ENCODE measurements at places on chromosomes 4 and X.

DNA sequence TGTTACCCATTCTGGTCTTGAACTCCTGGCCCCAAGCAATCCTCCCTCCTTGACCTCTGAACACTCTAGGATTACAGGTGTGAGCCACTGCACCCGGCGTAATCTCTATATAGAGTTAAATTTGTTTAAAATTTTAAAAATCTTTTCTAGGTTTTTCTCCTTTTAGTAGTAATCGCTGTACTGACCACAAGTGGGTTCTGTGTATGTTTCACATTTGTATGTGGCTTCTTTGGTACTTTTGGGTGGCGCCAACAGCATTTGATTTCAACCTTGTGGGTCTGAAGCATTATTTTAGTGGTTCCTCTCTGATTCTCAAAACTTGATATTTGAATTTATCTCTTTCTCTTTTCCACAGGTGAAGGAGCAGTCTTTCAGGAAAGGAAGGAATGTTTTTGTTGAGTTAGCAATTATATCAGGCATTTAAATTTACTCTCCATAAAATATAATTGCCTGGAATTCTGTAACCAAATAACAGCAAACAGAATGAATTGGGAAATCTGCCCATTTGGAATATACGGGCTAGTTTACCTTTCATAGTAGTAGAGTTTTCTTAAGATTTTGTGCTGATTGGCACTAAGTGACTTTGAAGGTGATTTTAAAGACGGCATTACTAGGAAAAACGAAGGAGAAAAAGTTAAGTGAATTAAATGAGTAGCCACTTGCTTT is 29.5 kb downstream of the ARHGAP10 start:
- no peak for DNase-seq

DNA sequence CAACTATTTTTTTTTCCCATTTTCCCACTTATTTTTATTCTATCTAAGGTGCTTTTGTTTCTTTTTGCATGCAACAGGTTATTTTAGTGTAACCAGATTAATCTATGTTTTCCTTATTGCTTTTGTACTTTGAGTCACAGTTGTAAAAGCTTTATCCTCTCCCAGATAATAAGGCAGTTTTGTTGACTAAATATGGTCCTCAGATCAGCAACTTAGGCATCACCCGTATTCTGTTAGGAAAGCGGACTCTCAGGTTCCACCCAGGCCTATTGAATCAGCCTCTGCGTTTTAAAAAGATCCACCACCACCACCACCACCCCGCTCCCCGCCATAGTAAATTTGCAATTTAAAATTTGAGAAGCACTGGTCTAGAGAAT is 58.6 kb upstream of the USP9X start:
- no peak for DNase-seq

DNA sequence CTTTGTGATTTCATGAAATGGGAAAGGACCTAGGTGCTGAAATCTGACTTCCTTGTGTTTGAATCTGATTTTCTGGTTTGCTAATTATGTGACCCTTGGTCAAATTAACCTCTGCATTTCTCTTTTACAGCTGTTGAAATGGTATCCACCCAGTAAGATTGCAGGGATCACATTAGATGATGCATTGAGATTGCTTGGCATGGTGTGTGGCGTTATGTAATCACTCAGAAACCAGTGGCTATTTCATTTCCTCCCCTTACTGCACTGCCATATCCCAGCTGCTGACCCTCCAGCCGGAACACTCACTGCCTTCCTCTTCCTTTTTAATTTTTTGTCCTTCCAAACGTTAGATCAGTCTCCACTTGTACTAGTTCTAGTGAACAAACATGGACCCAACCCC is 79.0 kb downstream of the KLHL8 start:
- DNase-seq: no peak

DNA sequence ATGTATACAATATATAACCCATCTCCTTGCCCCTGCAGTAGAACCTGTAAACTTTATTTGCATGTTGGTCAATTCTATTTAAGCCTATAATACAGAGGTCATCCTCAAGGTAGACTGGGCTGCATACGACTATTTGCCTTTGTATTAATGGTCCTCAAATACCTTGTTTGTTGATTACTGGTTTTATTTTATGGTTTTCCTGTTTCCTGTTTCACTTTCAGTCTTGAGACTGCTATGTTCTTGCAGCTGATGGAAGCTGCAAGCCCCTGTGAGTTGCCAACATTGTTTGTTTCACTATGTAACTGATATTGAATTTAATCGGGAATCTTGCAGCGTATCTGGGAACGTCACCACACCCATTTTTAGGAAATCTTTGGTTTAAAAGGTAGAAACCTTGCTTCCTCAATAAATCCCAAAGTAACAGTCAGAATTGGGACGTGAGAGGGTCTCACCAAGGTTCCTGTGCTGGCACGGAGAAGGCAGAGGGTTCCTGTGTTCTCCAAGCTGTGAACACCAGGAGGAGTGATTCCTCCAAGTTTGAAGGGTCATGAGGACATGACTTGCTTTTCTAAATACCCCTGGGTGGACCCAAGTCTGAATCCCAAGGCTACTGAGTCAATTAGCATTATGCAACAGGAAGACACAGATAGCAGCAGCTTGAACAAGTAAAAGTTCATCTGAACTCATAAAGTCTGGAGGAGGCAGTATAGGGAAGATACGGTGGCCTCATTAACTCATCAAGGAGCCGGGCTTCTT is 110.6 kb upstream of the PNPLA4 start:
- no peak for DNase-seq

GRCh38 chr4:157421365-157421764 is 200.8 kb downstream of the GRIA2 start:
- no peak for DNase-seq

- DNase-seq: peak; percentile 59
Observed at GRCh38 chr4:54090804-54091623, 8.9 kb upstream of the GSX2 start.

GRCh38 chrX:9456250-9457074 is 8.4 kb upstream of the TBL1X start:
- no peak for DNase-seq

DNA sequence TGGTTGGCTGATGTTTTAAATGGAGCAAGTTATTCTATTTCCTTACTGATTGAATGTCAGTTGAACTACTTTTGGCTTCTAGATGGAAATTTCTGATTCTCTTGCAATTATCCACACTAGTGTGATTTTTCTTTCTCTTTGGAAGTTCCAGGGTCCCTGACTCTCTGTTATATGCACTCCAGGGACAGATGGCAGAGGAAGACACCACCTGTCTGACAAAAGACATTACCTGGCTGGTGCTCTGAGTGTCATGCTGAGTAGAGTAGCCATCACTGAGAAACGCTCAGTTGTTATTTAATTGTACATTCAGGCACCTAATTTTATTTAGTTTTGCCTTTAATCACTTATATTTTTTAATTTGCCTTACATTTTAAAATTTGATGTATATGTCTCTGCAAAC is 105.4 kb upstream of the TLL1 start:
- no peak for DNase-seq

GRCh38 chrX:131840799-131841495 is 182.2 kb upstream of the STK26 start:
- DNase-seq: no peak

GRCh38 chr4:2077537-2078460 is 18.7 kb downstream of the NAT8L start:
- no peak for DNase-seq

GRCh38 chr4:54754394-54754793 is 96.6 kb downstream of the KIT start:
- no peak for DNase-seq

DNA sequence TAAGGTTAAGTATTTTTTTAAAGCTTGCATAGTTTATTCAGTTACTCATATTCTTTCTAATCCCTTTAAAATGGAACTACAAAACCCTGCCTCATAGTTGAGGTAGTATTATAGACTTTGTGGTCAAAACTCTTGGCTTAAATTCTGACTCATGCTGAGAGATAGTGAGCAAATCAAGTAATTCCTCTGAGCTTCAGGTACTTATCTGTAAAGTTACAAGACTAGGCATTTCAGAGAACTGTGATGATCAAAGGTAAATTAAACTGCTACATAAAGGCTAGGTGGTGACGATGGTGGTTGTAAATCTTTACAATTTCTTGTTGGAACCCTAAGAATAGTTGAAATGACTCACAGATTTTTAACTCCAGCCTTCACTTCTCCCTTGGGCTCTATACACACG is 3.2 kb upstream of the CLOCK start:
- DNase-seq: no peak

- DNase-seq: no peak
Observed at GRCh38 chr4:127917151-127917550, 36.5 kb downstream of the PLK4 start.

DNA sequence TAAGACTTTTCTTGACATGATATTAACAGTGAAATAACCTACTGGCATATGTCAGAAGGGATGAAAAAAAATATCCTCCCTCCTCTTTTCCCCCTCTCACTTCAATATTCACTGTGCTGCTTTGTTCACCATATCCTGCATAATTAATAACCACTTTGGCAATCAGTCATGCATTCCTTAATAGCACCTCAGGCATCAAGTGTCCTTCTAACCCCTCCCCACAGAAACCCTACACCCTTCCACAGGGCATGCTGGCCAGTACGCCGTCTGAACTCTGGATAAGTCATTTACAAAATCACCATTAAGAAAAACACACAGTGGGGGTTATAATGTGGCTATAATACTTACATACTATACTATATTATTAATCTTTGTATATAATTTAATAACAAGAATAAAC is 165.9 kb downstream of the PDGFC start:
- no peak for DNase-seq

DNA sequence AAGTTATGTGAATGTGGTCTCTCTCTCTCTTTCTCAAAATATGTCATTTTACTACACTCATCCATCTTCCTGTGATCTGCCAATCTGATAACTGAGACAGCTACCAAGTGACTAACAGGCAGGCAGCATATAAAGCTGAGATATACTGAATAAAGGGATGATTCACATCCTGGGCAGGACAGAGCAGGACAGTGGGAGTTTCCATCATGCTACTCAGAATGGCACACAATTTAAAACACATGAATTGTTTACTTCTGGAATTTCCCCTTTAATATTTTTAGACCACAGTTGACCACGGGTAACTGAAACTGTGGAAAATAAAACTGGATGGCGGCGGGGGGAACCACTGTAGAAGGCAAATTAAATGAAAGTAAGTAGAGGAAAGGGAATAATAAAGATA is 58.6 kb upstream of the DCTD start:
- no peak for DNase-seq

GRCh38 chr4:42360256-42360669 is 37.0 kb upstream of the SHISA3 start:
- peak; percentile 49 for DNase-seq

DNA sequence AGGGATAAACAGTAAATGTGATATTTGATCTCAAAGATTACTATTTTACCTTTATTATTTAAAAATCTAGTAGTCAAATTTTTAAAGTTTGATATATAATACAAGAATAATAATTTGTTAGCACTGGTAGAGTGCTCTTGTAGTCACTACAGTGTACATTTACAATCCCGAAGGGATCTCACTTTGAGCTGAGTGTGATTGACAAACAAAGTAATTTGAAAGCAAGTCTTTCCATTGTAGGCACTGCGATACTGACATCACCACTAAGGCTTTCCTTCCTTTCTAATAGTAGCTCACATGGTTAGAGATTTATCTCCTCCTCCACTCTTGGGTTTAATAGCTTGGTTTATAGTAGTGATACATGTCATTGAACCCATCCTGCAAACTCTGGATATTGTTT is 280.6 kb downstream of the PARM1 start:
- no peak for DNase-seq

DNA sequence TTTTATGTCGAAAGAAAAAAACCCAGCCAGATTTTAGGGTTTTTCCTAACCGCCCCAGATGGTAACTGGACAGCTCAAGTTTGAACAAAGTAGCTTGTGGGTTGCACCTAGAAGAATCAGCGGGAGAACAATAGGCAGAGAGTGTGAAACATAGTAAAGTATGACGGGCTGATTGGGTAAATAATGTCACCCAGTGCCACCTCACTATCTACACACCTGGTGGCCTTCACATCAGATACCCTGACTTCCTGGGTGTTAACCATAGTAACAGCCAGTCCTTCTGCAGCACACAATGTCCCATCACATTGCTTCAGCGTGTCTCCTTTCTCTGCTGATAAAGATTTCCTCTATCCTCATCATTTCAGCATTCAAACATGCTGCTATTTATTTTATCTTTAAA is 159.1 kb upstream of the HS3ST1 start:
- DNase-seq: no peak

DNA sequence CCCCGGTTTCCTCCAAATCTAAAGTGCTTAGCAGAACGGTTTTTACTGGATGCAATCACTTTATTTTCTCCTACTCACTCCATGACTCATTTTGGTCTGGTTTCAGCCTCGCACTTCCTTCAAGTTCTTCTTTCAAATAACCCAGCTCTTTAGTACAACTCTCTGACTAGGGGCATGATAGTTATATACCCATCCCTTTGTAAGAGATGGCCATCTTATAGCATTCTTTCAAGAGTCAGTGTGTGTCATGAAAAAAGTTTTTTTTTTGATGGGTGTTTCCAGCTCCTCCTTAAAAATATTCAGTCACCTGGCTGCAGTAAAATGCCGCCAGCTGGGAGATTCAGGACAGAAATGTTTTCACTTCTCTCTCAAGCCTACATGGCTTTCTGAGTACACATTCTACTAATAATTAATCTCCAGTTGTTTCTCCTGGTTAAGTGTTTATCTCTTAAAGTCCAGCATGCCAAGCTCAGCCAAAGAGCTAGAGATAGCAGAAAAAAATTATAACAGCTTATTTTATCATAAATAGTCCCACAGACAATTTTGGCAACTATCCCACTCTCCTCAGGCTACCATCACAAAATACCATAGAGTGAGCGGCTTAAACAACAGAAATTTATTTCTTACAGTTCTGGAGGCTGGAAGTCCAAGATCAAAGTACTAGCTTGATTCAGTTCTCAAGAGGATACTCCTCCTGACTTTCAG is 139.3 kb downstream of the GASK1B start:
- no peak for DNase-seq

DNA sequence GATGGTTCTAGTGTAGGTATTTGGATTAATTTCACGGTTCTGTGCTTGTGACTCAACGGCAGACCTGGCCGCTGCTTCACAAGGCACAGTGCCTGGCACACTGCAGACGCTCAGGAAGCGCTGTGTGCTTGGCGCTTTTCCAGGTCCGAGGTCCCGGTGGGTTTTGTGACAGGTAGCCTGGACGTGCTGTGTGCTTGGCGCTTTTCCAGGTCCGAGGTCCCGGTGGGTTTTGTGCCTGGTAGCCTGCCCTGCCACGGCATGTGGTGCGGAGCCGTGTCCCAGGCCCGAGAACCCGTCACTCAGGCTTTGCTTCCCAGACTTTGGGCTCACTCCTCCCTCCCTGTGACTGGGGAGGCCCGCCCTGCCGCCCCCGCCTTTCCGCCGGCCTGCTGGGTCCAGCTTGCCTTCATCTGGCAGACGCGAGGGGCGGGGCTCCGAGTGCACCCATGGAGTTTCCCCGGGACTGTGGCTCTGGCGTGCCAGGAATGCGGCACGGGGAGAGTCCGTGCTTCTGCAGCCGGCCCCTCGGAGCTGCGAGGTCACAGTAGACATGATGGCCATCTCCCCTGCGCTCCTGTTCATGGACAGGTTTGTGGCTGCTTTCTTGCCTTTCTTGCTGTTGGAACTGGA is 44.2 kb downstream of the TBC1D14 start:
- DNase-seq: peak; percentile 55

All from right kidney (tissue), 9 donors.